ENCODE measurements at places on chromosomes 6 and 20.

DNA sequence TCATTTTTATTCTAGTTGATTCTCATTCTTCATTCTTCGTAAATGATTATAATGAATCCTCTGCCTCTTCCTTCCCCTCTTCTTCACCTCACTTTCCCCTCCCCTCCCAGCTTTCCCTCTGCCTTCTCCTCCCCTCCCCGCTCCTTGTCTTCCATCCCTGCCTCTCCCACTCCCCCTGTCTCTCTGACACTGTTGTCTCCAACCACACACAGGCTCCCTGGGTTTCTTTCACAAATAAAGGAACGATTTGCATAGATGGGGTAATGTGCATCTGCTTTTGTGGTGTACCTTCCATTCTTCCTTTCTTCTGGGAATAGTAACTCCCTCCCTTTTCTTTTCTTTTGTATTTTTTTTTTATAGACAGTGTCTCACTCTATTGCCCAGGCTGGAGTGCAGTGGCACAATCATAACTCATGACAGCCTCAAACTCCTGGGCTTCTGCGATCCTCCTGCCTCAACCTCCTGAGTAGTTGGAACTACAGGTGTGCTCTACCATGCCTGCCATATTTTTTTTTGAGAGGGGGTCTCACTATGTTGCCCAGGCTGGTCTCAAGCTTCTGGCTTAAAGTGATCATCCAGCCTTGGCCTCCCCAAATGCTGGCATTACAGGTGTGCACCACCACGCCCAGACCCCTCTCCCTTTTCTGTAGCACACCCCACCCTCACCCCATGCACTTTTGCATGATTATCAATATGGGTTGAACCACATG is 318.6 kb downstream of the PRKN start:
- no peak for DNase-seq

DNA sequence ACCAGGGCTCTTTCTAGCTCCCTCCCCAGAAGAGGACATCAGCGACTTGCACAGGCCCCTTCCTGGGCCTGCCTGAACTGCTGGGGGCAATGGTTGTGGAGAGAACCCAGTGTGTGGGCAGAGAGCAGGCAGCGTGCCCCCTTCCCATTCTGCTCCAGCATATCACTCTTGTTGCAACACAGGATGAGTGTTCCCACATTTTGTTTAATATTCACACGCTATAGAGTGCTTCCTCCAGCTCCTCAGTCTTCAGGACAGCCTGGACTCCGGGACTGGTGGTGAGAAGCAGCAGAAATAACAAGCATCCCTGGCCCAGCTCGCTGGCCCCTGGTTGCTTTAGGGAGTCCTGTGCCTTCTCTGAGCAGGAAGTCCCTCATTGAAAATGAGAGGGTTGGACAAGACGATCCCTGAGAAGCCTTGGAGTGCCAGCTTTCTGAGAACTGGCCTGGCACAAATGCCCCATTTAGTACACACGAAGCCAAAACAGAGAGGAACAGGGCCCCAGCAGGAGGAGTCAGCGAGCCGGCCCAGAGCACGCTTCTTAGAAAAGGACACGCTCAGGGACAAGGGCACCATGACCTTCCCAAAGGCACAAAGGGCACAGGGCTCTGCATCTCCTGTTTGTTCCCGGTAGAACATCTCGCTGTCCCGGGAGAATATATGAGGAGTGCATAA is 84.2 kb upstream of the FOXC1 start:
- DNase-seq = no peak

DNA sequence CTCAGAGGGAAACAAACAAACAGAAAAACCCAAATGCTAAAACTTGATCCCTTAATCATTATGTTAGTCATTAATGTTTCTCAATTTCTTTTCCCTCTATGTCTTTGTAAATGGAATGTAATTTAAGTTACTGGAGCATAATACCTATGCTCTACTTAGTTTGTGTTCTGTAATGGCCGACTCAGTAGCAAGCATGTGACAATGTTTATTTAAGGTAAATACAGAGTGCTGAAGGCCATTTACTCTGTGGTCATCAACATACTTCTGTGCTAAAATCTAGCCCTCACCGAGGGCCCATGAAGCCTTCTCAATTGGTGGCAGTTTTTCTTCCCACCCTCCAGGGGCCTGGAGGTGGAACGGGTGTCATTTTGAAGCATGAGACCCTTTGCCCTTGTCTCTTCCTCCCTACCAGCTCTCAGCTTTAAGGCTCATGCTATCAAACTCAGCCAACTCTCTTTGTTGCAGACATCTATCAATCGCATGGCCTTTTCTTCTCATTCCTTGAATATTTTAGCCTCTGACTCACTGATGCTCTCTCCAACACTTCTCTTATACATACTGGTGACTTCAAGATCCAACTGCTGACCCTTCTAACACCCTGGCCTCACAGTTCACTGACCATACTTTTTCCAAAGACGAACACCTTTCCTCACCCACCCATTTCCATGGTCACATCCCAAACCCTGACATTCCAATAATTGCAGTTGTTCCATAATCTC is 48.2 kb downstream of the STX7 start:
- DNase-seq = no peak

DNA sequence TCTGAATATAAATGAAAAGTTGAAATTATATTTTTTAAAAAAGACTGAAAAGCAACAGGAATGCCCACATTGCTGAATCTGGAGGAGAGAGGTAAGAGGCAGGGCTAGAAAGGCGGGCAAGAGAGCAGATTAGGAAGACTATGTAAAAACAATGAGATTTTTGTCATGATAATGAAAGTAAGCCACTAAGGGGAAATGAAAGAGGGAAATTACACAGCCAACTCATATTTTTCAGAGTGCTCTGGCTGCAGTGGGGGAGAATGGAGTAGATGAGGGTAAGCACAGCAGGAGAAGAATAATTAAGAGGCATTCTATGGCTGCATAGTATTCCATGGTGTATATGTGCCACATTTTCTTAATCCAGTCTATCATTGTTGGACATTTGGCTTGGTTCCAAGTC is 281.9 kb downstream of the PKHD1 start:
- no peak for DNase-seq

DNA sequence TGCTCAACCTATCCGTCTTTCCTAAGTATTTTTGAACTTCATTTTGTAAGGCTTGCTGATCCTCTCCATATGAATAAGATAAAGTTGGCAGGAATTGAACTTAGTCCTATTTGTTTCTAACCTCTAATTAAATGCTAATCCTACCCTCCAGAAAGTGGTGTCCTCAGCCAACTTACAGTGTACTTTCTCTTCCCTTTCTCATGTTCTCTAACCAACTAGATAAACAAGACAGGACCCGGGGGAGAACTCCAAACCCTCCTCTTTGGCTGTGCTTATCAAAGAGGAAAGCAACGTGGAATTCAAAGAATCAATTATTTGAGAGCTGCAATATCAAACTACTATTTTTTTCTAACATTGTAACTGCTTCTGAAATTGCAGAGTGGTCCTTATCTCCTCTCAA is 56.5 kb upstream of the NRSN1 start:
- DNase-seq = no peak

DNA sequence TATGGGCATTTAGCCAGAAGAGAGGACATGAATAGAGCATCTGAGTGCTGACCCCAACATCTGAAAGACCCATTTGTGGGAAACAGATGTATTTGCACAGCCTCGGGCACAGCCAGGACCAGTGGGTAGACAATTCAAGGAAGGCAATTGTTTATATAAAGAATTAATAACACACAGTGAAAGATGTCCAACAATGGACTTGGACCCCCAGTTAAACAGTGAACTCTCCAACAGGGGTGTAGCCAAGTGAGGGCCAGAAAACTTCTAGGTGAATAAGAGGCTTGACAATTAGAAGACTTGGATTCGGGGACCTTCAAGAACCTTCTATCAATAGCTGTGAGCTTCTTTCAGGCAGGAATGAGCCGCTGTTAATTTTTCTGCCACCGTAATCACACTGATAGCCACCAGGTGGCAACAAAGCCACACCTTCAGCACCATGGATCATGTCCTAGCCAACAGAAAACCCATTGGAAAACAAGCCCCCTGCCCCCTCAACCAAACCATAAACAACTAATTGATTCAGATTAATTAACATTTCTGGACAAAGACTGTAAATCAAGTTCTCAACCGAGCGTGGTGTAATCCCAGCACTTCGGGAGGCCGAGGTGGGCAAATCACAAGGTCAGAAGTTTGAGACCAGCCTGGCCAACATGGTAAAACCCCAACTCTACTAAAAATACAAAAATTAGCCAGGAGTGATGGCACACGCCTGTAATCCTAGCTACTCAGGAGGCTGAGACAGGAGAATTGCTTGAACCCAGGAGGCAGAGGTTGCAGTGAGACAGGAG is 8.8 kb upstream of the SRSF6 start:
- DNase-seq = no peak

DNA sequence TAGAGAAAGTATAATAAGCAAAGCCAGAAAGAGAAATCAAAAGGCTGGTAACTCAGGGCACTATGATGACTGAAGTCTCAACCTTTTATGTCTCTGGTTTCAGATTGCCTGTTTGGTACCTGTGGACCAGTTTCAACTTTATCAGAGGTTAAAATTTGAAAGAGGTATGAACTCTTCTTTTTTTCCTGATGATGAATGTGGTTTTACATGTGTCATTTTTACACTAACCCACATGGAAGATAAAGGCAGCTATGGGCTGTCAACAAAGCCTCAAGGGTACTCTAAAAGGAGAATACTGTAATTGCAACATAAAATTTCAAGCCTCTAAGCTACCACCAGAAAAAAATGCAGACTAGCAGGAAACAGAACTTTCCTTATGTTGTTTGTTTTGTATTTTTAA is 52.4 kb downstream of the RNF144B start:
- DNase-seq = no peak

DNA sequence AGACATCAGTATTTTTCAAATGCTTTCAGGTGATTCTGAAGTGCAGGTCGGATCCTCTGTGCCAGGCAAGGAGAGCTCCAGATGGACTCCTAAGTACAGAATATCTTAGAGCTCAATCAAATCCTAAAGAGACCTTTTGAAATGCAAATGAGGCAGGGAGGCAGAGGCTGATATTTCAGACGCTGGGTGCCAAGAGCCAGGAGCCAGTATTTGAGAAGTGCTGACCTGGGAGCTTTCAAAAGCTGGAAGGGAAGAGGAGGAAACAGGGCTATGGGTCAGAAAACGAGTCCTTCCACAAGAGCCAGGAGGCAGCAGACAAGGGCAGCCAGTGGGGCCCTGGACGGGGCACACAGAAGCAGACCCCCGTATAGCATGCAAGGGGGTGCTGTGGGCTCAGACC is 46.1 kb upstream of the DSN1 start:
- DNase-seq = no peak

- DNase-seq = no peak
Observed at GRCh38 chr20:3398681-3399252, 8.7 kb downstream of the DNAAF9 start.

- DNase-seq = no peak
Observed at GRCh38 chr6:31888276-31889258, 8.9 kb downstream of the EHMT2 start.

DNA sequence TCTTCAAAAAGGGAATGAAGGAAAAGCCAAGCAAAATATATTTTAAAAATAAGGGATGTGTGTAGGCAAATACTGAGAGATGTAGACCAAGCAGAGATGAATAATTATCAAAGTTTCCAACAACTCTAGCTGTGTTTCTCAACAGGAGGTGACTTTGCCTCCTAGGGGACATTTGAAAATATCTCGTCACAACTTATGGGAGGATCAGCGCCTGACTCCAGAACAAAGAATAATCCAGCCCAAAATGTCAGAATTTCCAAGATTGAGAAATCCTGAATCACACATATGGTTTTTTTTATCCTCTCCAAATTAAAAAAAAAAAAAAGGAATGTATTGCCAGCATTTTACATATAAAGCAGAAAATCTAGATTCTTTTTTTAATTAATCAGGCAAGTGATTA is 241.2 kb upstream of the ZFP64 start:
- no peak for DNase-seq

DNA sequence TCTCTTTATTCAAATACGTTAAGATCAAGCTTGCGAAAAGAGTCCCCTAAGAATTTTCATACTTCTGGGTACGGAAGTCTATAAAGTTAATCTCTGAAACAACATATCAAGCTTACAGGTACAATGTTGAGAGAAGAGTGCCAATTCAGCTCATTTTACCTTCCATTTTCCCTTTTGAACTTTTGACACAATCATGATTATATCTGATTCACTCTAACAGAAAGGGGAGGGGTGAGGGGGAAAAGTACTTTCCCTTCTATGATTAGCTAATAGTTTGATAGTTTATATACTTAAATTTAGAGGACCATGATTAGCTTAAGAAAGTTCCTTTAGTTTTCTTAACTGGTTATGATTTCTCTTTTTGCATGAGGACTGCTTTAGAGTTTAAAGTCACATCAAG is 33.5 kb downstream of the SNX3 start:
- no peak for DNase-seq

DNA sequence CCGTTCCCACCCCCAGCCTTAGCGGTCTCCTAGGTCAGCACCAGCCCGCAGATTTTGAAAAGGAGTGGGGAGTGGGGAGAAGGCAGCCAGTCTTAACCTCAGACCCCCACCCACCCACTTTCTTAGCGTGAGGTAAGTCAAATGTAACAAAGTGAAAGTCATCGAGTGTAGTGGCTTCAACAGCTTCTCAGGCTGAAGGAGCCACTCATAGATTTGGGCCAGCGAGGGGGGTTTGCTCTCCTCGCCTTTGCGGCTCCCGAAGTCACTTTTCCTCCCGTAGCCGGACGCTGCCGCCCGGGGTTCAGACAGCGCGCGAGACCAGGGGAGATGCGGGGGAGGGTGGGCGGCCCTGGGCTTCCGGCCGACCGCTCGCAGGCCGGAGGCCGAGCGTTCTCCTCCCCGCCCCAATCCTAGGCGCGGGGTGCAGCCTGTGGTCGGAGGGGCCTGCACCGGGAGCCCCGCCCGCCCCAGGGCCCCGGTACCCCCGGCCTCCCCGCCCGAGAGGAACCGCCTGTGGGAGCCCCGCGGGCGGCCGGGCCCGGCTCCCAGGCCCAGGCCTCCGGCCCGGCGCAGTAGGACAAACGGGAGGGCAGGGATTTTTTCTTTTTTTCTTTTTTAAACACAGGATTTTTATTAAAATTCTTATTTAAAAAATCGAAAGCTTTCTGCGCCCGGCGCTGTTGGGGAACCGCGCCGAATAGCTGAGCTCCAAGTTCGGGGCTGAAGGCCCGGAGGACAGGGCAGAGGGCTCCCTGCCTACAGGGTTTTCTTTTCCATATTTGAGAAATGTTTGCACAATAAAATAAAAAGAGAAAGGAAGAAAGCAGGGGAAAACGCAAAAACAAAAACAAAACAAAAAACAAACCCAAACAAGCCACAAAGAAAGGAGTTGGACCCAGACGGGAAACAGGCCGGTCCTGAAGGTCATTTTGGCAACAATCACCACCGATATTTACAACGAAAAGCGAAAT is 3.2 kb downstream of the NKX2-2 start:
- DNase-seq = no peak
